ENCODE measurements at places on chromosomes 12 and 14. TPM values are rescaled to one million over a fixed set of nuclear protein-coding genes. Genes with fewer than 3 reads are reported as not detected.

DNA sequence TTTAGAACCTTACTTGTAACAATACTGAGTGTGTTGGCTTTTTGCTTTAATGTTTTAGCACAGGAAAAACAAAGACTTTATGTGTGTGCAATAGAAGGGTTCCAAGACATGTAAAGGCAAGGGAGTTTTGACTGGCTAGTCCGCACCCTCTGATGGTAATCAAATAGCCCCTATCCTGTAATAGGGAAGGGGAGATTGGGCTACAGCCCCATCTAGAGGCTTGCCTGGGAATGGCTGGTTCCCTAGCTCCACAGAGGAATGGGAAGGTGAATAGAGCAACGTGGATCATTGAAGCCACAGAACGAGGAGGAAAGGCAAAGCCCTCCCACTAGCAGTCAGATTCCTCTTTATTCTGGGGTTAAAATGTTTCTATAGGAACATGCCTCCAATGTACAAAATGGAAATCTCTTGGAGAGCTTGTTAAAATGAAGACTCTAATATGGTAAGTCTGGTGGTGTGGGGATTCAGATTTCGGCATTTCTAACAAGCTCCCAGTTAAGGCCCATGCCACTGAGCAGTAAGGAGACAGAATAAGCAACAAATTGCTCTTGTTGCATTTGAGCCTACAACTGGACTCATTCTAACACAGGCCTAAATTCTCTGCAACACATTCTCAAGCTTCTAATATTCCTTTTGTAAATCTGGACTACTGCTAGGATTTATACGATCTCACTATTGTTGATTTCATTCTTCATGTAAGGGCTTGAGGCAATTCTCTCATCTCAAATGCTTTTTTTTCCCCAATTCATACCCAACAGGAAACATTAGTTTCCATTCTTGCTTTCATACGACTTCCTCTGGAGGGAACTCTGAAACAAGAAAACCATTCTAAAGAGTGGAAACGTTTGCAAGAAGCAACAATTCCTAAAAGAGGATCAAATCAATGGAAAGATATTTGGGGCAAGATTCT is 57.1 kb downstream of the NIN start:
- no peaks in the 10 kb centered on the region for H3K27me3 ChIP-seq
- peaks cover 35% of the 10 kb centered on the region for H3K4me1 ChIP-seq
- peaks cover 43% of the 10 kb centered on the region for H3K36me3 ChIP-seq

- H3K4me3 ChIP-seq = no peak overlapping the region
- H3K27me3 ChIP-seq = no peaks in the 10 kb centered on the region
- H3K4me1 ChIP-seq = no peaks in the 10 kb centered on the region
- no peaks in the 10 kb centered on the region for H3K36me3 ChIP-seq
- DNase-seq = no peak
Measured at GRCh38 chr12:69991690-69992288, 166.8 kb downstream of the MYRFL start.

DNA sequence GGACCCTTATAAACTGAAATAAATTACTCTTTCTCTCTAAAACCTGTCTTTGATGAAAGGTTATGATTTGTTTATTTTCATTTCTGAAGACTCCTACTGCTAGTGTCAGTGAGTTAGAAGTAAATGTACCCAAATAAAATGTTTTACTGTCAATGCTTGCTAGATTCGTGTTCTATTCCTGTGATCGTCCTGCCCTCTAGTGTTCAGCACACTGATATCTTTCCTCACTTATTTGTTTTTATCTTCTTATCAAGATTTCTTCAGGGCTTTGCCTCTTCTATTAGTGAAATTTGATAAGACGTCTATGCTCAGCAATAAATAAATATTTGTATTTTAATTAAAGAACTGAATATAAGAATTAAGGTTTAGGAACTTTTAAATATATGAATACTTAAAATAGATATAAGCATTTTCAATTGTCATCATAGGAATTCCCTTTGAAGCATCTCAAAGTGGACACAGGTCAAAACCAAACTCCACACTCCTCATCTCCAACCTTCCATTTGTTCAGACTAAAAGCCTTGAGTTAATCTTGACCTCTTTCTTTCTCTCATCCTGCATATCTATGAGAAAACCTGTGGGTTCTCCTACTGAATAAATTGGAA is 75.8 kb downstream of the C12orf50 start:
- H3K4me1 ChIP-seq = no peaks in the 10 kb centered on the region
- DNase-seq = peak; percentile 68
- no peaks in the 10 kb centered on the region for H3K36me3 ChIP-seq
- H3K27me3 ChIP-seq = no peaks in the 10 kb centered on the region
- no peak overlapping the region for H3K4me3 ChIP-seq
- no peak overlapping the region for H3K27ac ChIP-seq

DNA sequence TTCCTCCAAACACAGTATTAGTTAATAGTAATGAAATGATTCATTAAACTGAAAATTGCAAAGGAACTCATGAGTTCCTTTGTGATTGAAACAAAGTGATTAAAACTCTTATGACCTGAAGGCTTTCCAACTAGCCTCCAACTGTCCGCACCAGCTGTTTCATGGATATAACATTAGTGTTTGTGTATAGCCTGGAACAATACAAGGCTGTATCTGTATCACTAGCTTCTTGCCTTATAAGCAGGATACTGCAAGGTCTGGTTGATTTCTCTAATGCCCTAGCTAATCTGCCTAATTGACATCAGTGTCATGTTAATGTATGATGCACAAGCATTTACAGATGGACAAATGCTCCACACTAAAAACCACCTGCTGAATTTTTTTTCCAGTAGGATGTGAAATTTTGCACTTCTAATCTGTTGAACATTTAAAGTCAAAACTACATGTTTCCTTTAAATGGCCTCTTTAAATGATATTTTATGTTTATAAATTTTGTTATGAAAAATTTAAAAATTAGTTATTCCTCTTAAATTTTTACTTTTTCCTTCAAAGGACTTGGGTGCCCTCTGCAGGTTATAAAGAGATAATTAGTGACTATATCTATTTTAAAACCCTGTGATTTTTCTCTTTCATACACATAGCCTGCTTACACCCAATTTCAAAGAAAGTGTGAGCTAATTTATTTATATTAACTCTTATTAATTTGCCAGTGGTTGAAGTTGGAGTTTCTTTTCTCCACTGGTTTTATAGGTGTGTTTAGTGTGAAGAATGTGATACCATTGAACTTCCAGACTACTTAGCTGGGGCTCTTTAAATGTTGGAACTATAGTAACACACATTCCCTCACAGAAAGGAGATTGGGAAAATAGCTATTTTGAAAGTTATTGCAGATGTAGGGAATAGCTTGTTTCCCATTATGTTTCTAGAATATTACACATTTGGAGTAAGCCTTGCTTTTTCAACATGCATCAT is 25.4 kb downstream of the AP5M1 start:
- no peak overlapping the region for H3K4me3 ChIP-seq
- no peak for DNase-seq
- H3K27me3 ChIP-seq = no peaks in the 10 kb centered on the region

DNA sequence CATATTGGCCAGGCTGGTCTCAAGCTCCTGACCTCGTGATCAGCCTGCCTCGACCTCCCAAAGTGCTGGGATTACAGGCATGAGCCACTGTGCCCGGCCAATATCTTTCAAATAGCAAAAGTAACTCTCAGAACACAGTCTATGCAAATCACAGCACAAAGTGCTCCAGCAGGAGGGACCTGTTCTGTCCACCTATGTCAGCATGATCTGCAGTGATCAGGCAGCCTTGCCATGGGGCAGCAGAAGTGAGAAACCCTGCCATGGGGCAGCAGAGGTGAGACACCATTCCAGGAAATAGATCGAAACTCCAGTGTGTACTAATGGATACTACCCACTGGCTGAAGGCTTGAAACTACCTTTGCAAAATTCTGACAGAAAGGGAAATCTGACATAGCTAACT is 78.5 kb upstream of the EIF5 start:
- H3K4me3 ChIP-seq = no peak overlapping the region
- H3K27ac ChIP-seq = no peak overlapping the region
- peaks cover 12% of the 10 kb centered on the region for H3K4me1 ChIP-seq
- H3K27me3 ChIP-seq = no peaks in the 10 kb centered on the region
- no peak for DNase-seq

DNA sequence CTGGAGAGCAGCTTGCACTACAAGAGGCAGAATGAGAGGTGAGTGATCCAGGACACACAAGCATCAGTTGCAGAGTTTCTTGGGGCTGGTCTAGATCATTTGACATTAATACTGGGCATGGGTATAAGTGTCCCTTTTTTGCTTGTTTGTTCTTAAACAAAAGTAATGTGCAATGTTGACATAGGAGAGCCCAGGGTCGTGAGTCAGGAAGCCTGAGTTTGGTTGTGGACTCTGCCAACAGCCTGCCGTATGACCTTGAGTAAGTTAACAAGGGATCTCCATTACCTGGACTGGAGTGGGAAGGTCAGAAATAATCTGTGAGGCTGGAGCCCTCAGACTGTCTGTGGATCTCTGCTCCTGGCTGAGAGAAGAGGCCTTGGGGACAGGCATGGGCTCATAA is 170.3 kb downstream of the KCNA5 start:
- H3K4me3 ChIP-seq = no peak overlapping the region
- H3K27me3 ChIP-seq = no peaks in the 10 kb centered on the region
- no peak overlapping the region for H3K27ac ChIP-seq
- H3K4me1 ChIP-seq = no peaks in the 10 kb centered on the region

GRCh38 chr14:99481745-99482099 is 513 bp downstream of the CCNK start:
- peak overlapping the region; percentile 98 for H3K27ac ChIP-seq
- H3K4me3 ChIP-seq = peak overlapping the region; percentile 82
- no peak for DNase-seq
- no peaks in the 10 kb centered on the region for H3K27me3 ChIP-seq

GRCh38 chr14:88823968-88824313 is 510 bp upstream of the TTC8 start:
- no peaks in the 10 kb centered on the region for H3K36me3 ChIP-seq
- H3K27me3 ChIP-seq = no peaks in the 10 kb centered on the region
- no peak for DNase-seq
- H3K27ac ChIP-seq = peak overlapping the region; percentile 83

DNA sequence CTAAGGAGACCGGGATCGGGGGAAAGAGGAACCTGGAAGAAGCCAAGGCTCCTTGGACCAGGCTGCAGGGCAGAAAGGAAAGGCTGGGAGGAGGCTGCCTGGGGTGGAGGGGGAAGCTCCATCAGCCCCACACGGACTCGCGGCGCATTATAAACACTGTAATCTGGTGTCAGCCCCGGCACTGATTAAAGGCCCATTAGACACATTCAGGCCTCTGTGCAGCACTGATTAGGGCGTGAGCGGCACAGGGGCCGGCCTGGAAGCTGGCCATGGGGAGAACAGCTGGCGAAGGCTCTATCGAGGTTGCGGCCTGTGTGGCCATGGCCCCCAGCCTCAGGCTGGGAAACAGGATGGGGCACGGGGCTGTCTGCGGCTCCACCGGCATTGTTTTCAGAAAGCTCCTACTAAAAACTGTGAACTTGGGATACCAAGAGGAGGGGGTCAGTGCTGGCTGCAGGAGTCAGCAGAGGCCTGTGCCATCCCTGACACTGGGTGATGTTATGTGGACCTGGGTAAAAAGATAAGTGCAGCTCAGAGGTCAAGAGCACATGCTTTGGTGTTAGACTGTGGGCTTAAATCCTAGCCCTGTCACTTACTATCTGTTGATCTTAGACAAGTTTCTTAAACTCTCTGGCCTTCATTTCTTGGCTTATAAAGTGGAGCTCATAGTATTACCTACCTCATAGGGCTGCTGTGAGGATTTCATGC is 10.6 kb downstream of the ACVRL1 start:
- H3K27ac ChIP-seq = peak overlapping the region; percentile 41
- no peaks in the 10 kb centered on the region for H3K36me3 ChIP-seq
- H3K4me1 ChIP-seq = peaks cover 35% of the 10 kb centered on the region
- no peaks in the 10 kb centered on the region for H3K27me3 ChIP-seq
- peak; percentile 74 for DNase-seq

The LRP6 gene
- 4.1 TPM for polyA plus RNA-seq

The KLHDC1 gene
- 3.4 TPM for polyA plus RNA-seq

The HOXC4 gene
- 3.7 TPM for polyA plus RNA-seq

The TMEM119 gene
- polyA plus RNA-seq = 1.3 TPM

All from stomach (tissue), 19 donors.